Type B pancreatic cell (in vitro differentiated cells): ENCODE measurements at places on chromosomes 3 and 15. TPM values are rescaled to one million over a fixed set of nuclear protein-coding genes. Genes with fewer than 3 reads are reported as not detected.

GRCh38 chr3:29609328-29609811, 328.5 kb downstream of the RBMS3 start:
- DNase-seq: no peak
- no peaks in the 10 kb centered on the region for H3K27me3 ChIP-seq
- no peaks in the 10 kb centered on the region for H3K36me3 ChIP-seq
- no peak overlapping the region for H3K4me3 ChIP-seq
- no peak overlapping the region for H3K27ac ChIP-seq
- peaks cover 16% of the 10 kb centered on the region for H3K4me1 ChIP-seq

GRCh38 chr15:85408270-85408746, 27.9 kb downstream of the AKAP13 start:
- peaks cover 38% of the 10 kb centered on the region for H3K4me1 ChIP-seq
- H3K36me3 ChIP-seq: peaks cover 20% of the 10 kb centered on the region
- H3K27ac ChIP-seq: no peak overlapping the region
- no peaks in the 10 kb centered on the region for H3K27me3 ChIP-seq
- no peak overlapping the region for H3K4me3 ChIP-seq

DNA sequence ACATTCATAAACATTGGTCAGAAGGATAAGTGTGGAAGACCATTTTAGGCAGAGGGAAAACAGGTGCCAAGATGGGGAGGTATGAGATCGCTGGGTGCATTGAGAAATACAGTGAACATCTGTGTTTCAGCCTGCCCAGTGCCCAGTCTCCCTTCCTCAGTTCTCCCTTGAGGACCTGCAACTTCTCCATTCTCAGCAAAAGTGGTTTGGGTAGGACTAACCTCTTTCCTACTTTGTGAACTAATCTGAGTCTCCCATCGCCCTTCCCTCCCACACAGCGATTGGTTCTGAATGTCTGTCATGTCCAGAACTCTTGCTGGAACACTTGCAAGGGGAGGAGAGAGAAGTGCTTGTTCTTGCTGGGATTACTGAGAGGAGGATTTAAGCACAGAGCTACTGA, 10.9 kb upstream of the CCNL1 start:
- peaks cover 6% of the 10 kb centered on the region for H3K4me1 ChIP-seq
- no peaks in the 10 kb centered on the region for H3K27me3 ChIP-seq
- no peak overlapping the region for H3K27ac ChIP-seq
- H3K4me3 ChIP-seq: no peak overlapping the region

DNA sequence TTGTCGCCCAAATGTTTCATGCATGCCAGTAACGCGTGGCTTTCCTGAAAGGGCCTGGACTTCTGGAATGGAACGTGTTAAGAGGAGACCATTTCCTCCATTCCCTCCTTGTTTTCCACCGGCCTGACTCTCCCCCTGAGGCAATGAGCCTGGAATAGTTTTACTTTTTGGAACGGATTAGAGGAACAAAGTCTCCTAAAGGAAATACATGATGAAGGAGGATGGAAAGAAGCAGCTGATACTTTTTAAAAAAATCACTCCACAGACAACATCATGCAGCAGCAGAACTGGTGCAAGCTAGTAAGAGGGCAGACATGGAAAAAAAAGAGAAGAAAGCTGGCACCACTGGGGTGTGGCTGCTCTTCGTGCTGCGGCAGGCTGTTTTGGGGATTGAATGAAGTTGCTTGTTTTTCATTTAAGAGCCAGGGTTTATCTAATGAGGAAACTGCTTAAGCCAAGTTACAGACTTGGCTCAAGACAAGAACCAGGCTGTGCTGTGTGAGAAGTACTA, 3.6 kb upstream of the KBTBD12 start:
- H3K27ac ChIP-seq: no peak overlapping the region

GRCh38 chr15:91529534-91529933, 324.0 kb upstream of the SLCO3A1 start:
- peaks cover 4% of the 10 kb centered on the region for H3K36me3 ChIP-seq
- no peaks in the 10 kb centered on the region for H3K4me1 ChIP-seq
- no peak for DNase-seq
- no peak overlapping the region for H3K4me3 ChIP-seq

DNA sequence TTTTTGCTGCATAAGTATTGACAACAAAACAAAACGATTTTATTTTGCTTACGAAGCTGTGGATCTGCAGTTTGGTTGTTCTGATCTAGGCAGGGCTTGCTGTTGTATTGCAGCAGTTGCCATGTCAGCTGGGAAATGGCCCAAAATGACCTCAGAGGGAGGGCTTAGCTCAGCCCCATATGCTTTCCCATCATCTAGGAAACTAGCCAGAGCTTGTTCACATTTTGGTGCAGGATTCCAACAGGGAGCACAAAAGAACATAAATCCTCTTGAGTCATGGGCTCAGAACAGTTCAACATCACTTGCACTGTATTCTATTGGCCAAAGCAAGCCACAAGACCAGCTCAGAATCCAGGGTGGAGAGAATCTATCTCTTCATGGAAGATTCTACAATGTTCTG, 42.2 kb upstream of the ROBO2 start:
- no peak overlapping the region for H3K4me3 ChIP-seq
- no peak for DNase-seq
- peaks cover 8% of the 10 kb centered on the region for H3K4me1 ChIP-seq
- H3K27me3 ChIP-seq: no peaks in the 10 kb centered on the region

GOLGA8M gene
- 0.43 and 0.68 TPM in 2 replicates for total RNA-seq
